ENCODE measurements at places on chromosomes 2 and 18. TPM values are rescaled to one million over a fixed set of nuclear protein-coding genes. Genes with fewer than 3 reads are reported as not detected.

- DNase-seq, result no peak
Measured at GRCh38 chr2:36562973-36563532, 34.9 kb downstream of the FEZ2 start.

GRCh38 chr2:26563686-26564085 is 77.5 kb downstream of the CIB4 start:
- DNase-seq, result no peak

Gene TXNDC2
- total RNA-seq, result 0.30 TPM

Gene CYTIP
- 32.2 TPM for total RNA-seq

Gene RAPH1
- total RNA-seq, result 144 TPM

Gene CNTNAP5
- total RNA-seq, result not detected

- no peak for DNase-seq
Measured at GRCh38 chr2:221125691-221126090, 446.4 kb downstream of the EPHA4 start.

Gene PHOSPHO2
- 5.9 TPM for total RNA-seq

- DNase-seq, result no peak
Measured at GRCh38 chr18:48714873-48715272, 176.0 kb downstream of the CTIF start.

DNA sequence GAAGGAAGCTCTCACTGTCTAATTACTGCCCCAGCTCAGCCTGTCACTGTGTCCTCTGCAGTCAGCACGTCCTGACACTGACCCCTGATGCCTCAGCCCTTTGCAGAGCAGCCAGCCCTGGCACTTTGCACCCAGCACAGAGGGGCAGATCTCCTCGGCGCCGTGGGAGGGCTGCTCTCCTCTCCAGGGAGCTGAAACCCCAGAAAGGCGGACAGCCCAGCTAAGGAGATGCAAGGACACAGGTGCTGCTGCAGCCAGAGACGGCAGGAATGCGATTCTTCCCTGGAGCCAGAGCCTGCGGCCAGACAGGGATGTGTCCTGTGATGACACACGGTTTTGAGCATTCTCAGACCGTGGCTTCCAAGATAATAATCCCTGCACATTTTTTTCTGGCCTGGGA is 34.5 kb upstream of the SIX3 start:
- no peak for DNase-seq

GRCh38 chr18:73768043-73768442 is 379.6 kb downstream of the FBXO15 start:
- DNase-seq, result no peak

- DNase-seq, result peak; percentile 72
Measured at GRCh38 chr18:77208964-77209363, 40.7 kb upstream of the GALR1 start.

DNA sequence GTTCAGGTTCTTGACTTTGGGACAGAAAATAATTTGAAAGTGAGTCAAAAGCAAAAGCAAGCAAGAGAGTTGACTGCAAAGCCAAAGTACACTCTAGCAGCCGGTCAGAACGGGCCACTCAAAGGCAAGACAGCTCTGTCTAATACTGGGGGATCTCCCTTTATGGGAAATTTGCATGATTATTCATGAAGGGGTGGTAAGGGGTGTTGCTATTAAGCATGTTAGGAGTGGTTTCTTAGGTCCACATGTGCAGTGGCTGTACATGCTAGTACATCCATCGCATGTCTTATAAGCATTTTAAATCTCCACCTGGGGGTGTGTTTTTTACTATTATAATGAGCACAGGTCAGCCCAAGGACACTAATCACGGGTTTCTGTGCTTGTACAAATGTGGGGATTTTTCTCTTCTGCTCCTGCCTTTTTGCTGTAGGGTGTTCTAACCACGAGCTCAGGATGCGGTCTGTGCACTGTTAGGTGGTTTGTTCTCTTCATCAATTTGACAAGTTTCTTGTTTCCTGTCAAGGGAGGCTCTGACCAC is 60.2 kb upstream of the SPP2 start:
- no peak for DNase-seq

Gene MBP
- total RNA-seq, result 55.5 TPM

Gene FTCDNL1
- total RNA-seq, result 3.1 TPM

GRCh38 chr2:128292599-128293425 is 25.9 kb downstream of the HS6ST1 start:
- no peak for DNase-seq

Gene SLC4A5
- 4.1 TPM for total RNA-seq

DNA sequence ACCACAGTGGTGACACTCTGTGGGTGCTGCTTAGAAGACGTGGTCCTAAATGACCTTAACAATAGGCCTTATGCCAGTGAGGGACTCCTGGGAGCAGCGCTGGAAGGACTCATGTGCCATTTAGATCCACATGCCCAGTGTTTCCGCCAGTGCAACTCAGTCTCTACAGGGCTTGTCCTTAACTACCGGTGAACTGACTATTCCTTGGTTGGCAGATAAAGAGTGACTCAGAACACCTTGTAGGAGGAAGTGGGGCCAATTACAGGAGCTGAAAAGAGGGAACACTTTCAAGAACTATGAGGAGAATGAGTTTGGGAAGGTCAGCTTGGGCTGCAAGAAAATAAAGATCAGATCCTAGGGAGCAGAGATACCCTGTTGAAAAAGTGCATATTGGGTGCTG is 1.8 kb upstream of the CDK5R2 start:
- DNase-seq, result no peak

GRCh38 chr2:196391149-196391479 is 219.7 kb upstream of the STK17B start:
- DNase-seq, result no peak

Gene INPP1
- total RNA-seq, result 37.6 TPM

Gene KCNG3
- 1.9 TPM for total RNA-seq

- no peak for DNase-seq
Measured at GRCh38 chr18:14098428-14098827, 33.8 kb downstream of the ZNF519 start.

DNA sequence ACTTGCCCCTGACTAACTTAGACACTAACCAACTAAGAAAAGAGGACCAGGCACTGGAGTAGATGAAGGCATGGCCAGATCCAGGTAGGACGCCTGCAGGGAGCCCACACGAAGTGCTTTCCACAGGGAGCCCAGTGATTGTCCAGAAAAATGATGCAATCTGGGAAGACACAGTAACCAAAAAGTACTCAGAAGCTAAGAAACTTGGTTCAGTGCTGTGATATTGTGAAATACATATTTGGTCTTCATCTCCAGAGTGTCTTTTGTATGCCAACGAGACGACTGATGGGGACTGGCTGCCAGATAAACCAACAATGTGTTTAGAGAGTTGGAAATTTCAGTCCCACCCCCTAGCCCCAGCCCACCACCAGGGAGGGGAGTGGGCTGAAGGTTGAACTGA is 135.0 kb downstream of the SP3 start:
- DNase-seq, result no peak

DNA sequence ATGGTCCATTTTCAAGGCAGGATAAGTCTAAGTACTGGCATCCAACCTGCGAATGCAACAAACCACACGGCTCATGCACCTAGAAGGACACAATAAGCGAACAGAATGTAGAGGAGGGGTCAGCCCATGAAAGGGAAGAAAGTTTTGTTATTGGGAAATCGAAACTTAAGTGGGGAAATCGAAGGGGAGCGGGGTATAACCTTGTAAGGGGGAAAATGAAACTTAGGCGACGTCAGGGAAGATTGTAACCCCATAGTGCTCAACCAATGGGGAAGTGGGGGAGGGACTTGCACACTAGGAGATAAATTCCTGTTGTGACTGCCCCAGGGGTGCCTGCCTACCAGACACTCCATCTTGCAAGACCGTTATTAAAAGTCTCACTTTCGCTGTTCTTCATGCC is 15.6 kb upstream of the OTOF start:
- DNase-seq, result no peak

DNA sequence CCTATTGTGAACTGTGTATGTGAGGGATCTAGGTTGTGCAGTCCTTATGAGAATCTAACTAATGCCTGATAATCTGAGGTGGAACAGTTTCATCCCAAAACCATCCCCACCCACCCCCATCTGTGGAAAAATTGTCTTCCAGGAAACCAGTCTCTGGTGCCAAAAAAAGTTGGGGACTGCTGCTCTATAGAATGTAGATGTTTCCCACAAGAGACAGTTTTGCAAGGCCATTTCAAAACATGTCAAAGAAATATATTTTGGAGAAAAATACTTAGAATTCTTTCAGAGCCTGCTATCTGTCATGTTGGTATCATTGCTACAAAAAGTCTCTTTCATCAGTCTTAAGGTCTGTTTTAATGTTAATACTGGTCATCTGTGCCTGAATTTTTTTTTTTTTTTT is 4.1 kb upstream of the SLC39A10 start:
- DNase-seq, result no peak

GRCh38 chr2:200809506-200810251 is 2.0 kb upstream of the BZW1 start:
- no peak for DNase-seq

Gene POU3F3
- not detected for total RNA-seq
